Natural killer cell treated with Interleukin-12 subunit alpha and Interleukin-12 subunit beta and Interleukin-15 and Interleukin-18, amount 100 ng/mL, for 72 hours (primary cell): ENCODE measurements at places on chromosomes 6 and 20. TPM values are rescaled to one million over a fixed set of nuclear protein-coding genes. Genes with fewer than 3 reads are reported as not detected.

- H3K4me1 ChIP-seq, result no peaks in the 10 kb centered on the region
- H3K27me3 ChIP-seq, result no peaks in the 10 kb centered on the region
- H3K27ac ChIP-seq, result no peak overlapping the region
- no peak for DNase-seq
- H3K4me3 ChIP-seq, result no peak overlapping the region
Measured at GRCh38 chr6:73606428-73606827, 47.4 kb downstream of the SLC17A5 start.

DNA sequence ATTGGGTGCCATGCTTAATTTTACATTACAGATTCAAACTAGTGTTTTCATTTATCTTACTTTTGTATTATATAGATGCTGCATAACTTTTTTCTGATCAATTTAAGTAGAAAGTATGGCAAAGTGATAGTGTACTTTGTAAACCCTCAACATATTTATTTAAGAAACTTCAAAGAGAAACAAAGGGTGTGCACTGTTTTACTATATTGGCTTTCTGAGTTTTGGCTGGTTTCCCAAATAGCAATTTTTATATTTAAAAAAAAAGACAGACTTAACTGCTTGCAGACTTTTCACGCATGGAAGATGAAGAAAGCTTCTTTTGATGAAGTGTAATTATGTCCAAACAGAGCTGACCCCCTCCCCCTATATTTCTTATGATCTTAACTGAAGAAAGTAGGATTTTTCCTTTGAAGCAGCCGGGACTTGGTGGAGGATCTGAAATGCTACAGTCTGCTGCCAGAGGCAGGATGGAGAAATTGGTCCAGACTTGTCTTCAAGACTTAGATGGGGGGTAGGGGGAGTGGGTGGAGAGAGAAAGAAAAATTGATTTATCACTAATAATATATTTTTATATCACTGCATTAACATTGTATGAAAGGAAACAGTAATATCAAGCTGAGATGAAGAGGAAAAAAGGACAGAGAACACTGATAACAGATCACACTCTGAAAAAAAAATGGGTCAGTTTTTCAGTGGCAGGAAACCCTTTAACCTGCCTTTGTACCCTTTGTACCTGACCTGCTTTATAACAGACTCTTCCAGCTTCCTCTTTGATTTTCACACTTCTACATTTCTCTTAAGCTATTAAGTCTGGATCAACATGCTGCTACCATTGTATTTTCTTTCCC lies 56.0 kb upstream of the SUPT3H start:
- DNase-seq, result no peak
- H3K36me3 ChIP-seq, result peaks cover 11% of the 10 kb centered on the region
- peak overlapping the region; percentile 70 for H3K27ac ChIP-seq

DNA sequence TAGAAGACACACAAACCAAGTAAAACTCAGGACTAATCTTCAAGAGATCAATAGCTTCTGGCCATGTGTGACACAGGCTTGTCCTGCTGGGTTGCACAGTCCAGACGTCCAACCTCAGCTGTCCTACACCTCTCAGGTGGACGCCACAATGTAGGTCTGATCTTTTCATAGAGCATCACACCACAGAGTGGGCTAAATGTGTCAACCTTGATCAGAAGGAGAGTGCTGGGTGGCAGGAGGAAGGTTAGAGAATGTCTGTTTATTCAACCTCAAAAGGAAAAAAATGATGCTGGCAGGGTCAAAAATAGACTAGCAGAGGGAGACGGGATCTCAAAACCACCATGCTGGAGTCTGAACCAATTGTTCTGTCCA lies 41.7 kb downstream of the GFOD1 start:
- no peaks in the 10 kb centered on the region for H3K36me3 ChIP-seq
- no peaks in the 10 kb centered on the region for H3K27me3 ChIP-seq
- peak overlapping the region; percentile 32 for H3K27ac ChIP-seq

DNA sequence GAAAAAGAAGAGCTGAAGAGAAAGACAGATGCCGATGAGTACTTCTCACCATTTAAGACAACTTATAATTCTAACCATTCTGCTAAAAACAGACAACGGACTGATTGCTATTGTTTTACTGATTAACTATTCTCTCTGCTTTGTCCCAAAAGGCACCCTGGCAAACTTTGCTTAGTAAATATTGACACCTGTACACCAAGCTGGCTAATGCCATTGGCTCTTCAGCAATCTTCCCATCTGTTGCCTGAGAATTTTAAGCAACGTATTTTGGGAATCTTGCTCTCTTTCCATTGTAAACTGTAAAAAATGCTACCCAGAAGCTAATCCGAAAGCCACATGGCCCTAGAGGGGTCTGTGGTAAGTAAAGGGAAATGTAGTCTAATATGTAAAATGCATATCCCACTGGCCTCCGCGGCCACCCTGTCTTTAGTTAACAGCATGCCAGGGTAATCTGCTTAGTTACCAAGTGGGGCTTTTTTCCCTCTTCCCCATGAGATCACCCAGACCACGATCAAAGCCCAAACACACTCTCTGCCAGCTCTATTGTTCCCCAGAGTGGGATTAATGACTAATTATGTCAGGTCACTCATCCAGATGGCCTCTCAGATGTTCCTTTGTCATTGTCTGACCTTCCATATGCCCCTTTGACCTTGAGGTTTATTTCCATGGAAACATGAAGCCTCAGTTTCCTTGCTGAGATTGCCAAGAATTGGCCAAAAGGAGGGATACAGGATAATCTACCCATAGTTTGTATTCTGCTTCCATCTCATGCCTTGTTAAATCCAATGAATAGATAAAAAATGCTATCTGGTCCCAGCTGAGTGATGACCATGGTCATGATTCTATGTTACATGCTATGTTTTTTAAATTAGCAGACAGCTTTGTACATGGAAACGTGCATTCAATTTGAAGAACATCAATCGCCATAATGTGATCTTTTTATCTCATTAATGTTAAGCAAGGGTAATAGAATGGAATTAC lies 216.4 kb upstream of the MCHR2 start:
- no peaks in the 10 kb centered on the region for H3K36me3 ChIP-seq
- DNase-seq, result no peak
- no peak overlapping the region for H3K4me3 ChIP-seq
- H3K4me1 ChIP-seq, result no peaks in the 10 kb centered on the region
- H3K27ac ChIP-seq, result no peak overlapping the region

- H3K4me3 ChIP-seq, result no peak overlapping the region
- H3K36me3 ChIP-seq, result no peaks in the 10 kb centered on the region
- no peak overlapping the region for H3K27ac ChIP-seq
Measured at GRCh38 chr20:19407736-19408135, 195.3 kb downstream of the SLC24A3 start.

GRCh38 chr6:52632011-52632410 lies 38.9 kb upstream of the TMEM14A start:
- no peaks in the 10 kb centered on the region for H3K36me3 ChIP-seq
- no peak overlapping the region for H3K27ac ChIP-seq
- peaks cover 27% of the 10 kb centered on the region for H3K27me3 ChIP-seq
- DNase-seq, result no peak

GRCh38 chr6:25290306-25291060 lies 11.3 kb downstream of the CARMIL1 start:
- no peak overlapping the region for H3K4me3 ChIP-seq
- no peak overlapping the region for H3K27ac ChIP-seq
- H3K36me3 ChIP-seq, result no peaks in the 10 kb centered on the region
- DNase-seq, result no peak

GRCh38 chr6:6635291-6635690 lies 46.8 kb downstream of the LY86 start:
- H3K4me3 ChIP-seq, result no peak overlapping the region
- no peak overlapping the region for H3K27ac ChIP-seq
- no peak for DNase-seq
- peaks cover 18% of the 10 kb centered on the region for H3K4me1 ChIP-seq

DNA sequence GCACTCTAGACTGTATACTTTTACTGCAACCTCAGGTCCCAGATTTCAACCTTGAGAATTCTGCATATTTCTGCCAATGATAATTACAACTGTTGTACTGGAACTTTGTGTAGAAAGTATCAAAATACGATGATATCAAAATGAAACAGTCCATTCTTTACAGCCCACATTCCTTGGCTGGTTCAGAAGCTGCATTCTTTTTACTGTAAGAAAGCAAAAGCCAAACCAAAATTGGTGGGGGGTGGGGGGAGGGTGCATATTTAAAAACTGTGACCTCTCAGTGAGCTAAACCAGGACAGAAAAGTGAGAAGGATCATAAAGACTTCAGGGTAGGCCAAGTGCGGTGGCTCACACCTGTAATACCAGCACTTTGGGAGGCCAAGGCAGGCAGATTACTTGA lies 41.8 kb upstream of the UBR2 start:
- H3K4me3 ChIP-seq, result no peak overlapping the region
- peaks cover 4% of the 10 kb centered on the region for H3K36me3 ChIP-seq
- peaks cover 11% of the 10 kb centered on the region for H3K4me1 ChIP-seq
- DNase-seq, result no peak

DNA sequence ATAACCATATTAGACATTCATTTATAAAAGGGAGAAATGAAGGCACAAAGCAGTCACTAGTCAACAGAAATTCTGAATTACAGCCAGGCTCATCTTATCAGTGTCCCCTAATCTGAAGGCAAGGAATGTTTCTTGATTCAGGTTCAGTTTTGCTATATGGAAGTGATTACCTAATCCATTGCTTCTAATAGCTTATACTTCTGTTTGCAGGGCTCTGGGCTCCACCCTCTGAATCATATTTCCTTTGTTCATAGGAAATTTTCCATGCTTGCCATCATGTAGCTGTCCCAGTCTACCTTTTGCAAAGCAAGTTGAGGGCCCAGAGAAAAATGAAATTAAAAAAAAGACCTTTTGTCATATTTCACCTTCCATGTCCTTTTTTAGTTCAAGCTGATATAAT lies 96.0 kb downstream of the LCA5 start:
- DNase-seq, result no peak
- H3K27ac ChIP-seq, result no peak overlapping the region
- no peaks in the 10 kb centered on the region for H3K36me3 ChIP-seq
- H3K27me3 ChIP-seq, result no peaks in the 10 kb centered on the region
- no peaks in the 10 kb centered on the region for H3K4me1 ChIP-seq
- H3K4me3 ChIP-seq, result no peak overlapping the region

DNA sequence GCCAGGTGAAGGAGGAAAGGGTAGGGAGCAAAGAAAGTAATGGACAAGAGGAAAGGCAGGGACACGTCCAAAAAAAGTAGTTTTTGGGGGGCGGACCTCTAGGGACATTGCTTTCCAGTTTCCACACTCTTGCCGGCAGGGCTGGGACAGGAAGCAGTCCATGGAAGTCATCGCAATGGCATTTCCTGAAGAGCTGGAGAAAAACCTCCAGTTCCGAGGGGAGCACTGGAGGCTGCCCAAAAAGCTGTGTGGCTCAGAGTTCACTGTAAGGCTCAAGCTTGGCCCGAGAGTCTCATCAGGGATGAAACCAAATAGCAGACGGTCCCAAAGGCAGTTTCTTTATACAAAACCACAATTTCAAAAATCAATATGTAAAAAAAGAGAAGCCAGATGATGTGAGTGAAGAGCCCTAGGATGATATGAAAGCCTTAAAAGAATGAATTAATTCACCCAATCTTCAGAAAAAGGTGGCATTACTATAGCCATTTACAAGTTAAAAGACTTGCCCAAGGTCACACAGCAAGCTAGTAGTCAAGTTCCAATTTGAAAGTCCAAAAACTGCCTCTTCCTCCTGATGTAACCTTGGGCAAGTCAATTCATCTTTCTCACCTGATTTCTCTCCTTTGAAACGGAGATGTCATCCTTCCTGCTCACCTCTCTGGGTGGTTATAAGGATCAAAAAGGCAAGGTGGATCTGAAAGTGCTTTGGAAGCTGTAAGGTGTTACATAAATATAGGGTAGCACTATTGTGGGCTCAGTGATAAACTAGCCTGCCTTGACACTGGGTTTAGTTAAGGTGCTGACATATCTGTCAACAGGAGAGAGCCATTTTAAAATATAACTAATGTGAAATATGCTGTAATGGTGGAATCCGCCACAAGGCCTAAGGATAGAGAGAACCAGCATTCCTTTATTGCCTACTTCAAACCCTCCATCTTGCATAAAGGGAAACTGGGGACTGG lies 9.1 kb downstream of the BCL2L1 start:
- H3K4me3 ChIP-seq, result peak overlapping the region; percentile 98
- H3K4me1 ChIP-seq, result peaks cover 89% of the 10 kb centered on the region
- peak overlapping the region; percentile 99 for H3K27ac ChIP-seq
- no peak for DNase-seq
- H3K27me3 ChIP-seq, result no peaks in the 10 kb centered on the region

Gene CASS4
- 4.1 TPM for total RNA-seq

Gene IP6K3
- total RNA-seq, result not detected

Gene GSTA2
- not detected for total RNA-seq

Gene ZSWIM1
- total RNA-seq, result 3.2 TPM

Gene FOXQ1
- total RNA-seq, result not detected
